ENCODE measurements at places on chromosomes 7 and 10. TPM values are rescaled to one million over a fixed set of nuclear protein-coding genes. Genes with fewer than 3 reads are reported as not detected.

GRCh38 chr7:27316311-27316710, 73.7 kb downstream of the EVX1 start:
- DNase-seq = no peak

- DNase-seq = no peak
Observed at GRCh38 chr7:47473499-47474210, 108.3 kb downstream of the TNS3 start.

DNA sequence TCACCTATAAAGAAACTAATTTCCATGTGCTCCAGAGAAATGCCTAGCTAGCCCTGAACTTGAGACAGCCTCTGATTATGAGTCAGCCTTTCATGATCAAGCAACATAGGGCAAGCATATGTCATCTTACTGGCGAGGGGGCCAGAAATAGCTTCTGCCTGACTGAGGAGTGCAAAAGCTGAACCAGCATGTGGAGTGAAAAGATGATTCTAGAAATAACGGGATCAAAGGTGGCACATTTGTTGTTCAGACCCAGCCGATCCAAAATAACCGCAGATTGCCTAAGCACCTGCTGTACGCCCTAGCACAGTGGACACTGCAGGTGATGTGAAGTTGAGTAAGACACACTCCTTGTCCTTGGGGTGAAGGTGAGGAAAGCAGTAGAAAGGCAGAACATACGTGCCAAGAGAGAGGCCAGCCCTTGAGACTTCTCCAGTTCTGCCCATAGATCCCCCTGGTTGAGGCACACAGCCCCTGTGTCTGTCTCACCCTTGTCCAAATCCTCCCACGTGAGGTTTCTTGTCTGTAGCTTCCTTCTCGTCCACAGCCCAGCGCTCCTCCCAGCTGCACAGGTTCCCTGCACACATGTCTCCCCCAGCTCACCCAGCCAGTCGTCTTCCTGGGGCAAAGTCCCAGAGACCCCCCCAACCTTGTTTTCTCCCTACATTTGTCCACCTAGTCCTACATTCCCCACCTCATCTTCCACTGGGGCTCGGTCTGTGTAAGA, 2.8 kb upstream of the BCL7B start:
- DNase-seq = no peak

Gene SYCE1
- total RNA-seq = not detected

DNA sequence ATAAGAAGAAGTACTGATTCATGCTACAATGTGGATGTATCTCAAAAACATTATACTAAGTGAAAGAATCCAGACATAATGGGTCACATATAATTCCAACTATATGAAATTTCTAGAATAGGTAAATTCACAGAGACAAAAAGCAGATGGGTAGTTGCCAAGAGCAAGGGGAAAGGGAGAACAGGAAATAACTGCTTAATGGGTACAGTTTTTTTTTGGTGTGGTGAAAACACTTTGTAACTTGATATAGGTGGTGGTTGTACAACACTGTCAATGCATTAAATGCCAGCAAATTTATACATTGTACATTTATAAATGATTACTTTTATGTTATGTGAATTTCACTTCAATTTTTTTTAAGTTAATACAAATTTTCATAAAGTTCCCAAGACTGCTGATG, 19.4 kb upstream of the LRRN3 start:
- DNase-seq = no peak

DNA sequence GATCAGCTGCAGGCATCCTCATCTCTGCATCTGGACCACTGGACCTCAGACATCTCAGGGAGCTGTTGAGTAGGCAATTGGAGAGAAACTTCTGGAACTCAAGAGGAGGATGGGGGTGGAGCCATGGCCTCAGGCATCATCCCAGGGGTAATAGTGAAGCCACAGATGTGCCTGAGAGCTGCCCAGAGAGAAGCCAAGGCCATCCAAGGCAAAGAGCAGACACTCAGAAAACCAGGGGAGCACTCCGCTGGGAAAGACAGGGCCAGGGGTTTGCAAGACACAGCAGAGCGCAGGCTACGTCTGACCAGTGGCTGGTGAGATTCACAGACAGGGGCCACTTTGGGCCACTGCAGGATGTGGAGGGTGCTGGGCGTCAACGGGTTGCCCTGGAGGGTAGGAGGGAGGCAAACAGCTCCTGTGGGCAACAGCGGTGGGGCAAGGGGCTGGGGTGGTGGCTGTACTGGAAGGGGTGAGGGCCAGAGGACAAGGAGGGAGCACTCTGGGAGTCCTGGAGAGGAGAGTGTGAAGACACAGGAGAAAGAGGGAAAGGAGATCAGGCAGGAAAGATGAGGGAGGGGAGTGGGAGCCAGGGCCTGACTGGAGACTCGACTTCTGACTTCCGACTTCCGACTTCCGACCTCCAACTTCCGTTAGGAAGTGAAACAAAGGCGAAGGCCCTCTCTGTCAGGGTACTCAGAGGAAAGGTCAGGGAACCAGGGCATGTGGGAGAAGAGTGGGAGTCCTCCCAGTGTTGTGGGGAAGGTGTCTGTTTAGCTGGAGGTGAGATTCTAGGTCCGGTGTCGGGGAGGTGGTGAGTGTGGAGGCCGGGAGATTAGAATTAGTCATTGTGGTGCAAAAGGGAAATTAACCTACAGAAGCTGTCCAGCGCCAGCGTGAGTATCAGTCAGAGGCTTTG, 69.7 kb upstream of the ANTXRL start:
- no peak for DNase-seq

GRCh38 chr10:44064987-44065787, 319.7 kb downstream of the CXCL12 start:
- peak; percentile 82 for DNase-seq

Gene FAM13C
- 7.2 TPM for total RNA-seq

GRCh38 chr7:81626008-81626407, 143.8 kb downstream of the HGF start:
- no peak for DNase-seq

Gene IFIT2
- total RNA-seq = 1.7 TPM

Gene CALD1
- total RNA-seq = 68.7 TPM

DNA sequence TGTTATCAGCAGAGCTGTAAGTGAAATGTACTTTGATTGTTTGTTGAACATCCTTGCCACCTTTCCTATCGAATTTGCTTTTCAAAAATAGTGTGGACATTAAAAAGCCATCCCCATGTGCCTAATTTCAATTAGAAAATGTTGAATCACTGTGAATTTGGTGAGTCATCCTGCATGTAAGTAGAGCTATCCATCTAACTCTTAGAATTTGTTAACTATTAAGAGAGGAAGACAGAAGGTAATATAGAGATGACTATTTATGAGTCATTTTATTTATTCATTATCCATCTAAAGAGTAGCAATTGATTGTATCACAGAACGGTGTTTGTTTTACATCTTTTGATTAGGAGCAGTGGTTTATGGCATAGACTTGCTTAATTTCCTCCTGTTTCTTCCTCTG, 154.7 kb downstream of the MGMT start:
- DNase-seq = no peak

Gene PYROXD2
- 3.5 TPM for total RNA-seq

DNA sequence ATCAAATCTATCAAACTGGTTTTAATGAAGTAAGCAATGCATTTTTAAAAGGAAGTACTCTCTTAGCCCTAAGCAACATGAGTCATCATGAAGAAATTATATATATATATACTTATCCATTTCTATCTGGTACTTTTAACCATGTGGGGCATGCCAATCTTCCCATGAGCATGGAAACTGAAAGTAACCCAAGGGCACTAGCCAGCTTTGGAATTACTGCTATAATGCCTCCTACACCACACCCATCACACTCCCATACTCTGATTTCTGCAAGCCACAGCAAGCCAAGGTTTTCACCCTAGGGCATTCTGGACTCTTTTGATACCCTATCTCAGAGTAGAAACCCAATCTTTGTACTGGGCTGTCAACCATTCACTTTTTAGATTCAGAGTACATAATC, 204.6 kb downstream of the IMMP2L start:
- DNase-seq = peak; percentile 31

DNA sequence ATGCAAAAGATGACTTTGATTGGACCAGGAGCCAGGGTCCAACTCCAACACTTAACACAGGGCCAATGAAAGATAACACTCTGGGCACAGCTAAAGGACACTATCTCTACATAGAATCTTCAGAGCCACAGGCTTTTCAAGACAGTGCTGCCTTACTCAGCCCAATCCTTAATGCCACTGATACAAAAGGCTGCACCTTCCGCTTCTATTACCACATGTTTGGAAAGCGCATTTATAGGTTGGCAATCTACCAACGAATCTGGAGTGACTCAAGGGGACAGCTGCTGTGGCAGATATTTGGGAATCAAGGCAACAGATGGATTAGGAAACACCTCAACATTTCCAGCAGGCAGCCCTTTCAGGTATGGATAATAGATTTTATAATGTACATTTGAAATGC, 160.7 kb downstream of the MALRD1 start:
- DNase-seq = no peak

GRCh38 chr10:8331896-8332729, 277.6 kb downstream of the GATA3 start:
- DNase-seq = peak; percentile 36

DNA sequence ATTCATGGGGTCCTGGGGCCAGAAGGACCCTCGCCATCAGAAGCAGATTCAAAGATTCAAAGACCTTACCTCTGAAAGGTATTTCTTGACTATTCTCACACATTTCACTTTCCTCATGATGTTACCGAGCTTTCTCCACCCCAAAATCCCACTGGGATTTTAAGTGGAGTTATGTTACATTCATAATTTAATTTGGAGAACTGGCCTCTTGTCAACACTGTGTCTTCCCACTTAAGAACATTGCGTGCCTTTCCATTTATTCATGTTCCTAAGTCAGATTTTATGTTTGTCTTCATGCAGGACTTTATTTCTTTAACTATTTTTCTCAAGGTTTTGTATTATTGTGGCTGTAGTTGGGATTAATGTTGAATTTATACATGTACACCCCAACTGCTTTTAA, 123.5 kb upstream of the BMPER start:
- DNase-seq = no peak

Gene ADAM22
- 0.74 TPM for total RNA-seq

DNA sequence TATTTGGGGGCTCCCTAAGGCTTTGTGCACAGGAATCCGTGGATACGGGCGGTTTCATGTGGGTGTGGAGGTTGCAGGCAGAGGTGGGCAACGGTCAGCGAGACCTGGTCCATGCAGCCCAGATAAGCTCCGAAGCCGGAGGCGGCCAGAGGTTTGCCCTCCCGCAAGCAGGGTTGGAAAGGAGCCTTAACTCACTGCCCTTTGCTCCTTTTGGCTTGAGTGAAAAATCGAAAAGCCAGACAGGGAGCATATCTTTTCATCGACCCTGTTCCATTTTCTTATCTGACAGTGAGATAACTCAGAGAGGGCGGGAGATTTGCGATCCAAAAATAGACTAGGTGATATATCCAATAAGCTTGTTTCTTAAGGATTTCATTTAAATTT, 1.5 kb downstream of the GRM3 start:
- DNase-seq = no peak

Gene LAMB1
- 43.9 TPM for total RNA-seq

GRCh38 chr7:90312745-90313144, 8.4 kb downstream of the FAM237B start:
- DNase-seq = no peak

Gene NKX1-2
- total RNA-seq = 1.1 TPM

DNA sequence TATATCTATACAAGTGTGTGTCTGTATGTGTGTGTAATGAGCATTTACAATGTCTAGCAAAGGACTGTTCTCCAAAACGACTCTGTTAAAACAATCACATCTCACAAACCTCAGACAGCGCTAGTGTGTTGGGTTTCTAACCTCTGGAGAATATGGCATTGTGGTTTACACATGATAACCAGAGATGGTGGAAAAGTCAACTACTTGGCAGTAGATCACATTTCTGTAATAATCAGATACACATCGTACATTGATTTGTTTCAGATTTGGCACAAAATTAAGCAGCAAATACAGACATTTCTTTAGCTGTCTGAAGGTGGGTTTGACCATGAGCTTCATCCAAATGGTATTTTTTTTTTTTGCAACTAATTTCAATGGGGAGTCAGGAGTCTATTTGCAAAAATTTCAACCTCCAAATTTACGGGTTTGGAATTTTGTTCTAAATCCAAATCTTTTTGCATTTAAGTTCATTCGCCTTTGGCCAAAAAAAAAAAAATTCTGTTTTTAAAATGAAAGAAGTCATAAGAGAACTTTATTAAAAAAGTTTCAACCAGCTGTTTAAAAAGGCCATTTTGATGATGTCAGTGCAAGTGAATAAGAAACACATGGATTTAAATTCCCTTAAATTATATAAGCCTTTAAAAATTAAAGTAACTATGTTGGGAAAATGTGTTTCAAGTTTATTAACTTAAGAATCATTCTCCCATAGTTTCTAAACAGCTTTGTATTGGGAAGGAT, 127.8 kb downstream of the TMEM26 start:
- no peak for DNase-seq

GRCh38 chr10:6702030-6702429, 122.0 kb upstream of the PRKCQ start:
- no peak for DNase-seq

Gene ST8SIA6
- total RNA-seq = 0.76 TPM

DNA sequence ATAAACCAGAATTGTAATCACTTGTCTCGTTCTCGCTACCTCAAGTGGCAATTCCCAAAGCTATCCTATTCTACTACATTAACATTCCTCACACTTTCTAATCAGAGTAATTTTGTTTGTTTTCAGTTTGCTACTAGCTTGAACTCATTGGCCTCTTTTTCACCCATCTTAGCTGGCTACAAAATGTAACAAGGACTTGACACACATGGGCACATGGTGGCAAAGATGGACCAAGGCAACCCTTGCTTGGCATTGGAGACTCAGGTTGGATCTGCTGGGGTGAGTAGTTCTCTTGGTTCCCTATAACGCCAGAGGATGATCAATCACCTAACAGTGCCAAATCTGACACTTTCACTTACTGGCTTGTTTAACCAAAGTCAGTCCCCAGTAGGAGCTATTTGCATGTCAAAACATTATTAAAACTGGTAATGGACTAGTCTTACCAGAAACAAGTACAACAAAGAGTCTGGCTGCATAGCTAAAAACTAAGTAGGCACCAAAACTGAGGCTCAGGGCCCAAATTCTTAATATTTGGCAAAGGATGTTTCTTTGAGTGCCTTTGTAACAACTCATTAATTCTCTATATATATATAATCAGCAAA, 1.9 kb downstream of the USP6NL start:
- DNase-seq = no peak

- no peak for DNase-seq
Observed at GRCh38 chr10:11521860-11522259, 89.6 kb downstream of the USP6NL start.

Gene CXCL12
- total RNA-seq = 26.6 TPM
